ENCODE measurements at places on chromosomes 13 and 19. TPM values are rescaled to one million over a fixed set of nuclear protein-coding genes. Genes with fewer than 3 reads are reported as not detected.

Gene PTPRH
- 0.37 TPM for total RNA-seq

Gene PLEKHJ1
- total RNA-seq, result 64.4 TPM

Gene CLEC11A
- total RNA-seq, result 24.6 TPM

Gene KLK14
- total RNA-seq, result 3.9 TPM

Gene OR7D2
- total RNA-seq, result not detected

Gene MADCAM1
- 4.4 TPM for total RNA-seq

Gene TMEM205
- total RNA-seq, result 101 TPM

GRCh38 chr13:48009284-48009683 lies 8.2 kb upstream of the SUCLA2 start:
- no peak overlapping the region for H3K4me3 ChIP-seq
- no peak overlapping the region for H3K27ac ChIP-seq
- no peaks in the 10 kb centered on the region for H3K27me3 ChIP-seq
- DNase-seq, result no peak
- H3K36me3 ChIP-seq, result no peaks in the 10 kb centered on the region

- H3K27me3 ChIP-seq, result no peaks in the 10 kb centered on the region
- H3K4me3 ChIP-seq, result no peak overlapping the region
- DNase-seq, result peak; percentile 66
These were observed 110.1 kb downstream of the SLAIN1 start for GRCh38 chr13:77807431-77808135.

DNA sequence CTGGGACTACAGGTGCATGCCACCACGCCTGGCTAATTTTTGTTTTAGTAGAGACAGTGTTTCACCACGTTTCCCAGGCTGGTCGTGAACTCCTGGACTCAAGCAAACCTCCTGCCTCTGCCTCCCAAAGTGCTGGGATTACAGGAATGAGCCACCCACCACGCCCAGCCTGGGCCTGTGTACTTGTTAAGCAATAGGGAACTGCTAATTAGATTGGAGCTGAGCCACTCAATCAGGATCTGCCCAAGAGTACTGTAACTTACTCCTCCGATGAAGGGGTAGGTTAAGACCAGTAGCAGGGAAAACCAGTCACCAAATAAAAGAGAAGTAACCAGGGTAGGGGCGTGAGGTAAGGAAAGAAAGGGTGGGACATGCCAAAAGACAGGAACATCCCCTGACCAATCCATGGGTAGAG lies 2.3 kb downstream of the DDX39A start:
- H3K36me3 ChIP-seq, result peaks cover 4% of the 10 kb centered on the region
- peaks cover 3% of the 10 kb centered on the region for H3K4me1 ChIP-seq
- no peaks in the 10 kb centered on the region for H3K27me3 ChIP-seq
- DNase-seq, result no peak
- H3K4me3 ChIP-seq, result no peak overlapping the region

DNA sequence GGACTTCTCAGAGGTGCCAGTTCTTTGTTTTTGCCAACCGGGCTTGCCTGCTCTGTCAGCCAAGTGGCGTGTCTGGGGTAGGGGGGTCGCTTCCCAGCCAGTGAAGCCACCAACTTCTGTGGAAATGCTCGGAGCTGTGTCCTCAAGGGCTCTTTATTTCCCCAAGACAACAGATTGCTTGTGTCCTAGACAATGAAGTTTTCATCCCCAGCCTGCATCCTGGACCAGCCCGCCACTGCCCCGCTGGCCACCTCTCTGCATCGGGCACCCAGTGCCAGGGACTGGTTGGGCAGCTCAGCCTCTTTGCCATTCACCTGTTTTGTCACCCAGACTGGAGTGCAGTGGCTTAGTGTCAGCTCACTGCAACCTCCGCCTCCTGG lies 3.7 kb downstream of the RAB11B start:
- no peak overlapping the region for H3K4me3 ChIP-seq
- no peak for DNase-seq
- H3K36me3 ChIP-seq, result no peaks in the 10 kb centered on the region
- H3K27me3 ChIP-seq, result no peaks in the 10 kb centered on the region

- DNase-seq, result no peak
- H3K27me3 ChIP-seq, result no peaks in the 10 kb centered on the region
- peaks cover 22% of the 10 kb centered on the region for H3K4me1 ChIP-seq
- no peak overlapping the region for H3K4me3 ChIP-seq
These were observed 191.5 kb downstream of the LHFPL6 start for GRCh38 chr13:39411511-39411910.

GRCh38 chr19:52291781-52292180 lies 5.2 kb upstream of the ZNF480 start:
- H3K27ac ChIP-seq, result no peak overlapping the region
- no peak for DNase-seq
- H3K27me3 ChIP-seq, result no peaks in the 10 kb centered on the region
- no peaks in the 10 kb centered on the region for H3K4me1 ChIP-seq
- H3K36me3 ChIP-seq, result peaks cover 17% of the 10 kb centered on the region

GRCh38 chr19:41392775-41393174 lies 4.4 kb downstream of the EXOSC5 start:
- H3K27me3 ChIP-seq, result no peaks in the 10 kb centered on the region
- H3K27ac ChIP-seq, result peak overlapping the region; percentile 21
- H3K36me3 ChIP-seq, result peaks cover 5% of the 10 kb centered on the region
- no peak overlapping the region for H3K4me3 ChIP-seq
- peaks cover 7% of the 10 kb centered on the region for H3K4me1 ChIP-seq
- no peak for DNase-seq

GRCh38 chr13:100673713-100674571 lies 653 bp downstream of the TMTC4 start:
- H3K4me3 ChIP-seq, result peak overlapping the region; percentile 85
- DNase-seq, result peak; percentile 57
- H3K36me3 ChIP-seq, result no peaks in the 10 kb centered on the region
- peaks cover 5% of the 10 kb centered on the region for H3K4me1 ChIP-seq
- H3K27ac ChIP-seq, result peak overlapping the region; percentile 93
- H3K27me3 ChIP-seq, result no peaks in the 10 kb centered on the region

DNA sequence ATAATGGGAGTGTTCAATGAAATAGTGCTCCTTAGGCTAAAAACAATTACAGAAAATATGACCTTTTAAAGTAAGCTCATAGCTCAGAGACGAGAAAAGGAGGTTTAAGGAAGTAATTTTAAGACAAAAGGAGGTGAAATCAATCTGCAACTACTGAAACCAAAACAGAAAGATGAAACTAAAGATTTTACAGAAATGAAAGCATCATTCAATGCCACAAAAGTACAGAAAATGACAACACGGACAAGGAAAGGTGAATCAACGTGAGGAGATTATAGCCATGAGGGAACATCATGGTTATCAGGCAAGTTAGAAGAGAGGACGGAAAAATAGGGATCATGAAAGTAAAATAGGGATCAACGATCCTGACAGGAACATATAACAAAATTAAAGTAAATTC lies 745.2 kb downstream of the PCDH17 start:
- no peak overlapping the region for H3K27ac ChIP-seq
- no peaks in the 10 kb centered on the region for H3K27me3 ChIP-seq
- no peaks in the 10 kb centered on the region for H3K36me3 ChIP-seq
- no peak for DNase-seq
- no peaks in the 10 kb centered on the region for H3K4me1 ChIP-seq
- H3K4me3 ChIP-seq, result no peak overlapping the region

- H3K27ac ChIP-seq, result peak overlapping the region; percentile 89
- peaks cover 2% of the 10 kb centered on the region for H3K4me1 ChIP-seq
- peak overlapping the region; percentile 79 for H3K4me3 ChIP-seq
These were observed 595 bp downstream of the ZNF440 start for GRCh38 chr19:11814700-11815035.

GRCh38 chr19:35995048-35995993 lies at the start of gene SDHAF1:
Gene SDHAF1, plus strand, starts transcription at chr19:35995188. Its CDS starts 87 bp downstream, at chr19:35995275.
- no peaks in the 10 kb centered on the region for H3K36me3 ChIP-seq
- H3K4me1 ChIP-seq, result peaks cover 20% of the 10 kb centered on the region
- H3K27me3 ChIP-seq, result no peaks in the 10 kb centered on the region

DNA sequence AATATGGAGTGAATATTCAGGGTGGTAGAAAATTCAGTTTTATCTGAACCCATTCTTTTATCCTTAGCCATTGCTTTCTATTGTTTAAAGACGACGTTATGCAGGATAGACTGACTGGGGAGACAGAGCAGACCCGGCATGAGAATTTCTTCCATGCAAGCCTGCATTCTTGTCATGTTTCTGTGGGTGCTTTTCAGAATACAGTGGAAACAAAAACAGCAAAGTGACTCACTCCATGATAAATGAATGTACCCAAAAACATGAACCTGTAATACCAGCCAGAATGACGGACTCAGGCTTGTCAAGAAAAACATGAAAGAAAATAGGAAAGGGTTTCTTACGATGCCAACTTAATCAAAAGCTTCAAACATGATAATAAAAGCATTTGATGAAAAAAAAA lies 924.0 kb downstream of the EFNB2 start:
- no peaks in the 10 kb centered on the region for H3K27me3 ChIP-seq
- no peak overlapping the region for H3K27ac ChIP-seq
- H3K4me1 ChIP-seq, result peaks cover 10% of the 10 kb centered on the region
- no peak for DNase-seq

DNA sequence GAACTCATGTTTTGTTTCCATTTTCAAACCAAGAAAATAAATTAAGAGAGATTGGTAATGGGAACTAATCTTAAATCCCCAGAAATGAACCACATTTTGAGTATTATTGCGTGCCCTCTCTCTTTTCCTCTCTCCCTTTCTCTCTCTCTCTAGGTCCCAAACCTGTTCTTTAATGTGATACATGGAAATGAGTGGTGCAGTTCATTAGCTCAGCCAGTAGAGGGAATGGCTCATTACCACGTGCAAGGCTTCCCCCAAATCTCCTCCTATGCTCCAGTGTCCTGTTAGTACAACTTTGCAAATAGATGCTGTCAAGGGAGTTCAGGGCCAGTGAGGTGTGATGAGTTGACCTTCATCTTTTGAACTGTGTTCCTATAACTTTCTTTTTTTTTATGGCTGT lies 178.4 kb downstream of the FGF9 start:
- no peaks in the 10 kb centered on the region for H3K36me3 ChIP-seq
- no peak for DNase-seq
- H3K4me3 ChIP-seq, result no peak overlapping the region
- no peak overlapping the region for H3K27ac ChIP-seq
- no peaks in the 10 kb centered on the region for H3K27me3 ChIP-seq

GRCh38 chr19:43699506-43700394 lies 16.1 kb upstream of the IRGC start:
- peaks cover 3% of the 10 kb centered on the region for H3K4me1 ChIP-seq
- no peaks in the 10 kb centered on the region for H3K27me3 ChIP-seq
- H3K27ac ChIP-seq, result peak overlapping the region; percentile 90
- peak; percentile 64 for DNase-seq
- H3K4me3 ChIP-seq, result no peak overlapping the region

DNA sequence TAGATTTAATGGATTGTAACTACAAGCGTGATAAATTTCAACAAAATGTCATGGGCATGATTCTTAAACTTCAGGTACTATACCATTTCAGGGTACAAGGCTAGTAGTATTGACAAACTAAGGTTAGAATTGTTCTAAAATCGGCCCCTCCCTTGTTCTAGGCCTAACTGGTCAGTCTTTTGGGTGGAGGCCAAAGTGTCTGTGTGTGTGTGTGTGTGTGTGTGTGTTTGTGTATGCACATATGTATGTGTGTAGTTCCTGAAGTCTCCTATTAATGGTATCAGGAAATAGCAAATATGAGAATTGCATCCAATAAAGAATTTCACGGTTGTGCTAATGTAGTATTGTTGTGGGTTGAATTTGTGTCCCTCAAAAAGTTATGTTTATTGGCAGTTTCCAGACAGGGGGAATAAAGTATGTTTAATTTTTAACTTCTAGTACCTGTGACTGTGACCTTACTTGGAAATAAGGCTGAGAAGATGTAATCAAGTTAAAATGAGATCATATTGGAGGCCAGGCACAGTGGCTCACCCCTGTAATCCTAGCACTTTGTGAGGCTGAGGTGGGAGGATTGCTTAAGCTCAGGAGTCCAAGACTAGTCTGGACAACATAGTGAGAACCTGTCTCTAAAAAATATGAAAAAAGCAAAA lies 119.2 kb downstream of the KLF5 start:
- H3K27me3 ChIP-seq, result no peaks in the 10 kb centered on the region
- no peak overlapping the region for H3K4me3 ChIP-seq
- H3K27ac ChIP-seq, result no peak overlapping the region
- no peaks in the 10 kb centered on the region for H3K4me1 ChIP-seq
- no peak for DNase-seq

DNA sequence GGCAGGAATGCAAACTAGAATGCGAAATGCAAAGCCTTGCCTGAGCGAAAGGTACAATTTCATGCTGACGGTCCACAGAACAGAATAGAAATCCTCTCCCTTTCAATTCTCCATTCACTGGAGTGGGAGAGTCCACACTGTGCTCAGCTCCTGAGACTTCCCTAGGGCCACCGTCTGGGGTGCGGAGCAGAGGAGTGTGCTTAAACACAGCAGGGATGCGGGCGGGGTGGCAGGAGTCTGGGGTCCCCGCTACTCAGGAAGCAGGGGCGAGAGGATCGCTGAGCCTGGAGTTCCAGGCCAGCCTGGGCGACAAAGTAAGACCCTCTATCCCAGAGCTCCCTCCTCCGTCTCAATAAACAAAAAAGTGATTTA lies 552 bp upstream of the ZNF816 start:
- DNase-seq, result no peak
- peak overlapping the region; percentile 86 for H3K27ac ChIP-seq
- no peaks in the 10 kb centered on the region for H3K27me3 ChIP-seq
- peak overlapping the region; percentile 24 for H3K4me3 ChIP-seq
- H3K4me1 ChIP-seq, result peaks cover 8% of the 10 kb centered on the region
- H3K36me3 ChIP-seq, result no peaks in the 10 kb centered on the region

DNA sequence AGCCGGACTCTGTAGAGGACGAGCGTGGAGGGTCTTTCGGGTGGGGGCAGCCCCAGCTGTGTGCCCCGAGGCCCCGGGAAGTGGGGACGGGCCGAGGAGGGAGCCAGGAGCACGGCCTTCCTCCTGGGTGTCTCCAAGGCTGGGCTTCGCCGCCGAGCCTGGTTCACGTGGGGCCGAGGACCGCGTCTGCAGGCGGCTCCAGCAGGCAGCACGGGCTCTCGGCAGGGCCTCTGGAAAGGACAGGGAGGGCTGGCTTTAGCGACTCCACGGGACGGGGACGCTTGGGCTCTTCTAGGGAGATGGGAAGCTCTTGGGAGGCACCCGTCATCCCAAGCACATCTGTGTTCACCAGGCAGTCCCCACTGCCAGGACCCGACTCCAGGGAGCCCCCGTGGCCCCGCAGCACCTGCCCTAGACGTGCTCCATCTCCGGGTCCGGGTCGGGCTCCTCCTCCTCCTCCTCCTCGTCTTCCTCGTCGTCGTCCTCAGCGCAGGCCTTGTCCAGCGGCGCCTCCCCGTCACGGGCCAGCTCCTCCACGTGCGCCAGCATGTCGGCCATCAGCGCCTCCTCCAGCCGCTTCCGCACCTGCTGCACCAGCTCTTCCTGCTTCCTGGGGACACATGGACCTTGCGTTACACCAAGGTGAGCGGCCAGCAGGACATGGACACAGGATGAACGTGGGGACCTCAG lies 9.9 kb upstream of the MEX3D start:
- H3K36me3 ChIP-seq, result peaks cover 11% of the 10 kb centered on the region
- no peaks in the 10 kb centered on the region for H3K27me3 ChIP-seq
- no peaks in the 10 kb centered on the region for H3K4me1 ChIP-seq
- H3K27ac ChIP-seq, result no peak overlapping the region
- no peak for DNase-seq
